ENCODE measurements at places on chromosomes 3 and 15.

GRCh38 chr3:145188079-145188770 lies 972.8 kb downstream of the PLOD2 start:
- no peak for DNase-seq

DNA sequence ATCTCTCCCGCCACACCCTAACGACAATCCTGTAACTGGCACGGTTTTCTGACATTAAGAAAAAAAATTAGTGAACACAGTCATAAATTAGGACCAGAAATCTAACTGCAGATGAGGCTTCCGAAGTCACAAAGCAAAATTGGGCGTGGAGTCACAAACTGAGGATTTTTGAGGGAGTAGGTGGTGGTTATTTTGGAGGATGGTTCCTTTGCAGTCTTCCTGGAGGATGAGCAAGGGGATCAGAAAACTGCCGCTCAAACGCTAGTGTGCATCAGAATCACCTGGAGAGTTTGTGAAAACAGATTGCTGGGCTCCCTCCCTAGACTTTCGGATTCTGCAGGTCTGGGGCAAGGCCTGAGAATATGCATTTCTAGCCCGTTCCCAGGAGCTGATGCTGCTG lies 334.8 kb downstream of the RORA start:
- no peak for DNase-seq

DNA sequence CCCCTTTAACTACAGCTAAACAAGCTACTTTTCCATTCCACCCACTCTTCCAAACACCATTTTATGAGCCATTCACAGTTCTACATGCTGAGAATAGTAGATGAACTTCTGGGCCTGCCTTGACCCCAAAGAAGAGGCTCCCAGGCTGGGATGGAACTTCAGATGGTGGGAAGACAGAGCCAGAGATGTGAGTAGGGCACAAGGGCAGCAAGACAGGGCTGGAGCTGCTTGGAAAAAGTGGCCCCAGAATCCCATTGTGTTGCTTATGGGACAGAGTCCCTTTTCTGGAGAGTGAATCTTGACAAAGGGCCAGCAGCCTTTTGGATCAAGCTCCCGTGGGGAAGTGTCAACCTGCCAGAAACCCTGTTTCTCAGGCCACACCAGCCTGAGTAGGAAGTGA lies 516.5 kb upstream of the PPP2R3A start:
- DNase-seq = no peak

DNA sequence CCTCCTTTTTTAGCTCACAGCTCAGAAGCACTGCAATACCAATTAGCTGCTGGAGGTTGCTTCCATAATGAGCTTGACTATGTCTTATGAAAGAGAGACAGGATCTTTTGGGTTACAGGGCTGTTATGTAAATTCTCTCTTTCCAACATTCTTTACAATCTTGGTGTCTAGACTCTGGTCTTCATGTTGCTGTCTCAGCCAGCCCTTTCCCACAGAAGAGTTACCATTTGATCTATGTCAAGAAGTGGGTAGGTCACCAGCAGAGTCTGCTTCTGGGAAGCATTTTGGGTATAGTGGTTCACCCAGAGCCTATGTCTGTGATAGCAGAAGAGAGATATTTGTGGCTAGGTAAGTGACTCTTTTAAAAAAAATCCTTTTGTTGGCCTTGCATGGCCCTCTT lies 234.5 kb downstream of the SATB1 start:
- DNase-seq = no peak

All from GOT3 (cell line).